ENCODE measurements at places on chromosomes 12 and 14.

DNA sequence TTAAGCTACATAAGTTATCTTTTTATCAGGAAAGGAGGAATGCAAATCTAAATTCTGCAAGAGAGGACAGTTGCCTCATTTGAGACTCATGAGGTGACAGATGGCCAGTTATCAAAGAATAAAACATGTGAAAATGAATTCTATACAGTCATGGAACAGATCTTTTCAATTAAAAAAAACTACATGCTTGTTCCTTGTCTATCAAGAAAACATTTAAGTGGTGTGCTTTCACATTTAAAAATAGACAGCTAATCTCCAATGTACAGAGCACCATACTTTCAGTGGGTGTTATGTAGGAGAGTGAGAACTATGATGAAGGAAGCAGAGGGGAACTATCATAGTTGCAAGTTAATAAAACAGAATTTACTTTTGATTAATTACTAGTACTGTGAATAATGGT is 76.7 kb upstream of the TTC7B start:
- no peak for DNase-seq

DNA sequence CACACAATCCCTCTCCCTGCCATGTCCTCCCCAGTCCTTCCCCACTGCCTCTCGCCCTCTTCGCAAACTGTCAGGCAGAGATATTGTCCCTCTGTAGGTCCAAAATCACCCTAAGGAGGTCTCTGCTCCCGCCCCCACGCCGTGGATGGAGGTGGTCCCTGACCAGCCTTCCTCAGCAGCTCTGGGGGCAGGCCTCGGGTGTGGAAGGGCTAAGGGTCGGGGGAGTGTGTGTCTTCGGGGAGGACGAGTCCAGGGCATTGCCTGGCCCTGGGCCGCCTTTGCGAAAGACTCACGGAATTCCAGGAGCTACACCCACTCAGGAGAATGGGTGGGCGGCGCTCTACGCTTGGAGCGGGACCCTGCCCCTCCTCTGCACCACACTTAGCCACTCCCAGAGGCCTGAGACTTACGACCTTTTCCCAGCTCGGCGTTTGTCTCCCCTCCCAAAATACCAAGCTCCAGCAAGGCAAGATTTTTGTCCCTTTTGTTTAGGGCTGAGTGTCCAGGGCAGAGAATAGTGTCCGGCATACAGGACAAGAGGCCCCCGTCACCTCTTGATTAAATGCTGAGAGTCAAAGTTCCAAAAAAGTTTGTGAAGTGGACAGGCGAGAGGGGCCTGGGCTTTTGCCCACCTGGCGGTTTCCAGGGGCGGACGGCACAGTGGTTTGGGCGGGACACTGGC is 881 bp downstream of the PYGL start:
- DNase-seq = no peak

GRCh38 chr12:988646-989045 is 2.4 kb upstream of the ERC1 start:
- no peak for DNase-seq

GRCh38 chr12:11749943-11750690 is 100.6 kb downstream of the ETV6 start:
- no peak for DNase-seq

DNA sequence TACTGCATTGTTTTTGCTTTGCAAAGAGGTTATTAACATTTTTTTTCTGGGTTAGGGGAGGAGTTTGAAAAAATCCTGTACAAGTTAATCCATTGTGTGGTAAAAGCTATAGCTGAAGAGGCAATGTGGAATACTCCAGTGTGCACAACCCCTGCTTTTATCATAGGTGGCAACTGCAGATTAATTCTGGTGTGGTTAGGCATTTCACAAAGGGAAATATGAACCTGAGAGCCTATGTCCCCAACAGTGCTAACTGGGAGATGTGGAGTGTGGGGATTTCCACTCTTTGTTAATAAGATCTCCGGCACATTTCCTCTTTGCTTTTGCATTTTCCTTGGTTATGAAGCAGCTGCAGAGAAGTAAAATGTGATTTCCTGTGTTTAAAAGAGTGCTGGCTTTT is 33.6 kb downstream of the PRORP start:
- no peak for DNase-seq

GRCh38 chr12:46451276-46452021 is 78.9 kb upstream of the SLC38A2 start:
- DNase-seq = no peak

- no peak for DNase-seq
Observed at GRCh38 chr12:56160894-56161689, 2.9 kb downstream of the MYL6 start.

- DNase-seq = no peak
Observed at GRCh38 chr12:75933101-75933500, 98.5 kb downstream of the PHLDA1 start.

DNA sequence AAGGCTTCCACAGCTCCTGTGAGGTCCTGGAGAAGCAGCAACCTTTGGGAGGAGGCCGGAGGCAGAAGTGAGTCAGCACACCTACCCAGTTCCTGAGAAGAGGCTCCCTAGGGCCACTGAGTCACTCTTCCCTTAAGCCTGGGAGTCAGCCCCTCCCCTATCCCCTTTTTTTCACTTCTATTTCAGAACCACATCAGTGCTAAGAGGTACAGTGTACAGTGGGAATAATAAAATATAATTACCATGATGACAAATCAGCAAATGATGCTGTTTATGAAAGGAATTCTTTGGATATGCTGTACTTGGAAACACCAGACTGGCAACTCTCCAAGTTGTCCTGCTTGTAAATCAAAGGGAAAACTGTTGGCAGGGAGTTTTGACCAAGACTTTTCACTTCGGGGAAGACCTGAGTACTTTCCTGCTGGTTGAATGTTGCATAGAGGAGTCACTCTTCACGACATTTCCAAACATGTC is 7.8 kb upstream of the TBPL2 start:
- no peak for DNase-seq

- no peak for DNase-seq
Observed at GRCh38 chr14:52413729-52414408, 99.8 kb downstream of the PTGER2 start.

DNA sequence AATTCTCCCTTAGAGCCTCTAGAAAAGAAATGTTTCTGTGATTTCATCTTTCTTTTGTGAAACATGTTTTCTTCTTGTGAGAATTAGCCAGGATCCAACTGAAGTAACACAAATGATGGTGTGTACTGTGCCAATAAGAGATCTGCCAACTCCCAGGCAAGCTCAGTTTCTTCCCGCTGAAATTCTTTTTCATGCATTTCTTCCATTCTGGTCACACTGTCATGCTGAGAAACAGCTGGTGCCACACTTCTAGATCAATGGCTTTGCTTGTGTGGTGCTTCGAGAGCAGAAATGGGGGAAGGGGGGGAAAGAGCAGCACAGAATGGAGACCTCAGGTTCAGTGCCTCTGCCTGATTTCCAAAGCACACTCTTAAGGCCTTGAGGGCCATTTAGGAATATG is 41.4 kb upstream of the FGF6 start:
- no peak for DNase-seq

DNA sequence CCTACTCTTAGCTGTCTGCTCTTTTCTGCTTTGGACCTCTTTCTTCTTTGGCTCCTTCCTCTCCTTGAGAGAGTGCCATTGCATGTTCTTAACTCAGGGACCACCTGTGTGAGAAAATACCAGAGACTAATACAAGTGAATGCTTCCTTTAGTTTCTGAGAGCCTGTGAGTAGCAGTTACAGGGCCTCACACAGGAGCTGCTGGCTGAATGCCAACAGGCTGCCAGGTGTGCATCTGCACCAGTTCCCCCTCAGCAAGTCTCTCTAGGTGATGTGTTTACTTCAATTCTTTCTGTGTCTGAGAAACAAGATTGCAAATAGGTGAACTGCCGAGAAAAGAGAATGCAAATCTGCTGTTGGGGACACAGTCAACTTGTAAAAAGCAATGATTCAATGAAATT is 108.2 kb downstream of the STXBP6 start:
- peak; percentile 20 for DNase-seq

GRCh38 chr12:5506821-5507231 is 74.9 kb downstream of the NTF3 start:
- no peak for DNase-seq

- DNase-seq = no peak
Observed at GRCh38 chr14:71362920-71363584, 455.8 kb downstream of the PCNX1 start.

DNA sequence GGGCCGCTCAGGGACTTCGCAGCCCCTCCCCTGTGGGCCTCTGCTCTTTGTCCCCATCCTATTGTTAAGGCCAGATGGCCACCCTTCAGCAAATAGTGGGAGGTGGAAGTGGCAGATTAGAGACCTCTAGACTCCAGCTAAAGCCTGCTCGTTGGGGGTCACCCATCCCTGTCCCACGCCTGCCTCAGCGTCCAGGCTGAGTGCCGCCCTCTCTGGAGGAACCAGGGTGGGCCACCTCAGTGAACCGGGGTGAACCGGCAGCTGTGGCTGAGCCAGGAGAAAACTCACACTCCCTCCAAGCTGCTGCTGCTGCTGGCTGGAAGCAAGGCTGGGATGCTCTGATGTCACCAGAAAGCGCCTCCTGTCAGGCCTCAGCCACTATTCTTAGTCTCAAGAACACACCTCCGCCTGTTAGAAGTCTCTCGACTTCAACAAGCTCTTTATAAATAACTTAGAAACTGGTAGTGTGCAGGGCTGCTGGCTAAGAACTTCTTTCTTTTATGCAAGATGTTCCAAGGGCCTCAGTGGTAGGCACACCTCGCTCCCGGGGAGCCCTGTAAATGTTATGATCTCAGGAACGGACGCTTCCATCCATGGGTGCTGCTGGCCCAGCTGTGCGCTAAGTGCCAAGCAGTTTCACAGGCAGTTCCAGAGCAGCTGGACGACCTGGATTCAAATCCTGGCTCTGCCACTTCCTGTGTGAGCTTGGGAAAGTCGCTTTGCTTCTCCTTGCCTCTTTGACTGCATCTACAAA is 19.8 kb upstream of the TESC start:
- no peak for DNase-seq

GRCh38 chr12:98674841-98675240 is 29.8 kb downstream of the APAF1 start:
- DNase-seq = no peak

- DNase-seq = peak; percentile 41
Observed at GRCh38 chr12:79690638-79691510, at the start of gene PAWR. PAWR (minus strand) TSS chr12:79690964; CDS start chr12:79690244, 720 bp downstream.

- DNase-seq = no peak
Observed at GRCh38 chr12:127485528-127485927, 781.4 kb upstream of the TMEM132C start.

DNA sequence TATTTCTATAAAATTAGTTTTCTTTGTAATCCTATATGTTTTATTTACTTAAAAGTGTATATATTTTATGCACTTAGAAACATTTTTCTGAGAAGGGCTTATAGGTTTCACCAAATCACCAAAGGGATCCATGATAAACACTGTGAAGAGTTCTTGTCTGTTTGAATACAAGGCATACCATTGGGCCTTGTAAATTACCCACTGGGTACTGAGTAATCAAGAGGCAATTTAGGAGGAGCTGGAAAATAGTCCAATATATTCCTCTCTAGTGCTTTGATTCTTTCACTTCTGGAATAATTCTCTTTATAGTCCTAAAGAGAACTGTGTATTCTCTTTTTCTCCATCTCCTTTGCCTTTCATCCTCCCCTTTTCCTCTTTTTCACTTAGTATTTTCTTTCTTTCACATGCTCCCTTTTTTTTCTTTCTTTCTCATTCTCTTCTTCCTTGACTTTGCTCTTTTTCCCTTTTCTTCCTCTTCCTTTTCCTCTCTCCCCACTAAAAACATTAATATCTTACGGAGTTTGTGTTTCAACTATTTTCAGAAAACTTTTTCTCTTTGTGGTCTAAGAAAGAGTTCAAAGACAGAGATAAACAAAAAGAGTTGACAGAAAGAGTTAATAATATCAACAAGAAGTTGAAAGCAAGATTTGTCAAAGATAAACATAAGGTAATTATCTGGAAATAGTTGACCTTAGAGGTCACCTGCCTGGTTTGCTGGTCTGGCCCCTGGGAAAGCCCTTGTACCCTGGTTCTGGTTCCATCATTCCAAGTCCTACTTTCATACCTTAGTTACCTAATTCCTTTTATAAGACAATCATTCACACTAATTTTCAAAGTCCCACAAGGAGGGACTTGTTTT is 435.3 kb downstream of the RAD51B start:
- no peak for DNase-seq

DNA sequence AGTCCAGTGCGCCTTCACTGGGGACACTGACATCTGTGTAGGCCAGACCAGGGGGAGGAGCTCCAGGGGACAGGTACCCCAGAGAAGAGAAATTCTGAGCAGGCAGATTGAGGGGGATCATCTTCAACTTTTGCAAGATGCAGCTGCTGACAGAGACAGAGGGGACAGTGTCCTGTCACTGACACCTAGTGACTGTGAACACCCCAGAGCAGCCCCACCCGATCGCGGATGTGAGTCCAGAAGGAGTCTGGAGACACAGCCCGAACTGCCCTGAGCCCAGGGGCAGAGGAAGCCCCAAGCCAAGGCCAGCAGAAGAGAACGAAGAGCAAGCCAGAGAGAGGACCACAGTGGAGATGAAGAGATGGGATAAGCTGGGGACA is 21.7 kb upstream of the LRTM2 start:
- DNase-seq = no peak

DNA sequence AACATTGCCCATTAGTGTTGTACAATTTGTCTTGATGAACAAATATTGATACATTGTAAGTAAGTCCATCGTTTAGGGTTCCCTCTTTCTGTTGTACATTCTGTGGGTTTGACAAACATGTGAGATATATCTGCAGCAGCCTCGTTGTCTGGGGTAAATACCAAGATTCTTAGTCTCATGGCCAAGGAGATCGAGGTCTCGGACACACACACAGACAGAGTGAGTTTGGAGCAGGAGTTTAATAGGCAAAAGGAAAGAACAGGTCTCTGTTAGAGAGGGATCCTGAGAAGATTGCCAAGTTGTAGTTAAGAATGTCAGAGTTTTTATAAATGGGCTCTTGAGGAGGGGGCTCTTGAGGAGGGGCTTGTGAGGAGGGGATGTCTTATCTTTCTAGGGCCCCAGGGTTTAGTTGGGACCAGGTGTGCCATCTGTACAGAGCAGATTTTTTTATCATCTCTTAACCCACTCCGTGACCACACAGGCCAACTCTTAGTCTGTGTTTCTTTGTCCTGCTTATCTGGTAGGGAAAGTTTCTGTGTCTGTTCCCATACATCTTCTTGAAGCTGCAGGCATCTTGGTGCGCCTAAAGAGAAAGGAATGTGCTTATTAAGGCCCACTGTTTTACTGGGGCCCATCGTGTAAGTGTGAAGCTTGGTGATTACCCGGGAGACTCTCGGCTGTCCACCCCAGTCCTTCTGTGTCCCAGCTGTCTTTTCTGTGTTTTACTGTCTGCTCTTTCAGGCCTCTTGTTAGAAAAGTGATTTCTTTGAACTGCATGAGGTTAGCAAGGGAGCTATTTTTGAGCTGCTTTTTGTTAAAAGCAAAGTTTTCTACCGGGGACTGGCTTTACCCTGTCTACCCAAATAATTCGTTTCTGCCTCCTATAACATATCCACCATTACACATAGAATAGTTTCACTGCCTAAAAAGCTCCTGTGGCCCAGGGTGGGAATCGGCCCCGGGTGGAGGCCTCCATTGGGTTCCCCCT is 22.4 kb upstream of the CLEC2D start:
- no peak for DNase-seq

GRCh38 chr14:78278464-78279250 is 108.5 kb downstream of the NRXN3 start:
- DNase-seq = no peak

GRCh38 chr14:51990488-51990887 is 1.1 kb downstream of the RTRAF start:
- DNase-seq = no peak
